Large intestine (tissue), 12 donors: ENCODE measurements at places on chromosomes 12 and 14. TPM values are rescaled to one million over a fixed set of nuclear protein-coding genes. Genes with fewer than 3 reads are reported as not detected.

Gene DEPDC4
- 5.5 TPM for polyA plus RNA-seq

DNA sequence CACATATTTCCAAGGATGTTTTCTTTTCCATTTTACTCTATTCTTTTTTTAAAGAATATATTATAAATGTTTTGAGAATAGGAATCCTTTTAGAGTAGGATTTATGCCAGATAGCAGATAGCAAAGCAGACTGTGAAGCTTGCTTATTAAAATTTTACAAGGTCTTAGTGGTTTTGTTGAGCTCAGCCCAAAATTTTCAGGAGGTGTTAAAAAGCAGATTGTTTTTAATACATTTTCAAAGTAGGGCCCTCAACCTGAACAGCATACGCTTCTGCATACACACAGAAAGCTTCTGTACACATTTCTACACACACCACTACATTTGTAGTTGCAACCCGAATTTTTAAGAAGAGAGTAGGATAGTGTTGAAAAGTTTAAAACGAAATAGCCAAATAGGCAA lies 151.0 kb downstream of the EPS8 start:
- no peaks in the 10 kb centered on the region for H3K4me1 ChIP-seq
- H3K27ac ChIP-seq = no peak overlapping the region
- H3K4me3 ChIP-seq = no peak overlapping the region
- H3K27me3 ChIP-seq = no peaks in the 10 kb centered on the region

DNA sequence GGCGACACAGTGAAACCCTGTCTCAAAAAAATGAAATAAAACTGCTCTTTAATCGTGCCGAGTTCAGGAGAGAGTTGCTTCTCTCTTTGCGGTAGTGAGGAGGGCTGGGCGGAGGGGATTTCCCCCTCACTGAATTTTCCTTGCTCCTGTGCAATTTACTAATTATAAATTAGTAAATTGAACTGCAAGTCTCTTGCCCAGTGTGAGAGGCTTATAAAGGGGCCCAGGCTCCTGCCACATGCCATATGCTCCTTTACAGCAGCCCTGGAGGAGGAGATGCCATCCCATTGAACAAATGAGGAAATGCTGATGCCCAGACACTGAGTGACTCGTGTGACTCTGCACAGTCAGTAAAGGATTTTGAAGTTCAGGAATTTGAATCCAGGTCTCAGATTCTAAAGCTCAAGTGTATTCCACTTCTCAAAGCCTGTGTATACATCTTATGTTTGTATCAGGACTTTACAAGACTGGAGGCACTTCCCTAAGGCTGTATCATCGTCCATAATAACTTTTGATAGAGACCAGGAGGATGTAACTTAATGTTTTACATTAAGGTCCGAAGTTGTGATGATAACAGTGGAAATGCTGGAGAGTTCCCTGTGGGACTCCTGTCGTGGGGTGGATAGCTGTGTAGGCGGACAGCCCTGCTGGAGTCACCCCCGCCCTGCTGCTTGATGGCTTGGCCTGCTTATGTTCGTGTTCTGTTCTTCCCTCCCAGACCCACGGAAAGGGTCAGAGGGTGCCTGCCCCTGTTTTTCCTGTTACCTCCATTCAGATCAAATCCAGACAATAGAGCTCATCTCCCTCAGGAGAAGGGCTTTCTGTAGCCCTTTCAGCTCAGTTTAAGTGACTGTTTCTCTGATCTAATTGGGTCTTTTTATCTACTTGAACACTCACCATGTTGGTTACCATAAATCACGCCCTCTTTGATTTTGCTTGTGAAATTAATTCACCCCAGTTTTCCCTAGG lies 13.9 kb downstream of the PELI2 start:
- no peaks in the 10 kb centered on the region for H3K36me3 ChIP-seq
- H3K27me3 ChIP-seq = no peaks in the 10 kb centered on the region

- H3K27ac ChIP-seq = no peak overlapping the region
- H3K4me3 ChIP-seq = no peak overlapping the region
- no peaks in the 10 kb centered on the region for H3K27me3 ChIP-seq
- peaks cover 2% of the 10 kb centered on the region for H3K4me1 ChIP-seq
- no peak for DNase-seq
Observed at GRCh38 chr12:49684310-49684854, 22.8 kb downstream of the FMNL3 start.

- no peak overlapping the region for H3K4me3 ChIP-seq
- DNase-seq = no peak
- peak overlapping the region; percentile 26 for H3K27ac ChIP-seq
Observed at GRCh38 chr12:76020281-76020680, 11.3 kb downstream of the PHLDA1 start.

- no peaks in the 10 kb centered on the region for H3K27me3 ChIP-seq
- H3K27ac ChIP-seq = no peak overlapping the region
- H3K36me3 ChIP-seq = no peaks in the 10 kb centered on the region
- no peaks in the 10 kb centered on the region for H3K4me1 ChIP-seq
Observed at GRCh38 chr14:95774265-95775160, 60.6 kb upstream of the TCL1A start.

DNA sequence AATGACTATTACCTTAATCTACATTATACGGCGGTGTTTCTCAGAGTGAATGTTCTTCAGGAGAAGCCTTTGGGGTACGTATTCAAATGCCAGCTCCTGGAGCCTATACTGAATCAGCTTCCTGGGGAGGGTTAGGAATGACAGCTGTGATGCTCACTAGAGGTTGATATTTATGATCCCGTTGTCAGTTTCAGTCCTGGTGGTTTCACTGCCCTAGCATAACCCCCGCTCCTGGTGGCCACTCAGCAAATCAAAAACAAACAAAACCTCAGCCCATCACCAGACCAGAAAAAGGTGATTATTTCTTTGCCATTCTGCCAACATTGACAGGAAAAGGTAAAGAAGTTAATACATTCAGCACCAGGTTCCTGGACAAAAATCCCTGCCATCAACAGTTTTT lies 136.5 kb upstream of the CRY1 start:
- peaks cover 17% of the 10 kb centered on the region for H3K27me3 ChIP-seq
- no peaks in the 10 kb centered on the region for H3K36me3 ChIP-seq
- no peak overlapping the region for H3K27ac ChIP-seq
- no peak for DNase-seq
- H3K4me1 ChIP-seq = no peaks in the 10 kb centered on the region

Gene PRDM4
- 29.8 TPM for polyA plus RNA-seq

Gene CKAP4
- polyA plus RNA-seq = 31.0 TPM

DNA sequence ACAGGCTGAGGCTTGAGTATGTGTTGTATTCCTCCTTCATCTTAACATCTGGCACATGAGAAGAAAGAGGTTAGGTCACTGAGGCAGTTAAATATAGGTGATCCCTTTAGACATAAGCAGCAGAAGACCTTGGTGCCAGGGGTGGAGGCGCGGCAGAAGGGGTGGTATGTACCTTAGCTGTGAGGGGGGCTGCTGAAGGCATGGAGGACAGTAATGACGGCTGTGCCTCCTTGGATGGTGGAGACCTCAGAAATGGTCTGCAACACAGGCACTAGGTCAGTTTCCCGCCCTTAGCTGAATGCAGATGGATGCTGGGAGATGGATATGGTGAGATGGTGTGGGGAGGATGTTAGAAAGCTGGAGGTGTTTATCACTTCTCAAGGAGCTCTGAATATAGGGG lies 1.5 kb upstream of the PNMA1 start:
- H3K4me3 ChIP-seq = no peak overlapping the region
- DNase-seq = no peak
- H3K36me3 ChIP-seq = peaks cover 38% of the 10 kb centered on the region

GRCh38 chr12:108425238-108425795 lies 86.2 kb upstream of the CMKLR1 start:
- no peaks in the 10 kb centered on the region for H3K4me1 ChIP-seq
- H3K27ac ChIP-seq = no peak overlapping the region
- DNase-seq = no peak
- H3K4me3 ChIP-seq = no peak overlapping the region
- no peaks in the 10 kb centered on the region for H3K36me3 ChIP-seq
- no peaks in the 10 kb centered on the region for H3K27me3 ChIP-seq

- H3K4me1 ChIP-seq = no peaks in the 10 kb centered on the region
- no peaks in the 10 kb centered on the region for H3K27me3 ChIP-seq
- H3K36me3 ChIP-seq = peaks cover 3% of the 10 kb centered on the region
- no peak overlapping the region for H3K27ac ChIP-seq
Observed at GRCh38 chr12:43891856-43892574, 56.1 kb downstream of the TMEM117 start.

GRCh38 chr14:56953884-56954283 lies 143.6 kb upstream of the OTX2 start:
- H3K36me3 ChIP-seq = no peaks in the 10 kb centered on the region
- H3K27ac ChIP-seq = no peak overlapping the region

Gene KRT77
- polyA plus RNA-seq = 0.42 TPM

GRCh38 chr12:45259675-45260074 lies 43.8 kb downstream of the ANO6 start:
- H3K4me1 ChIP-seq = peaks cover 39% of the 10 kb centered on the region
- no peaks in the 10 kb centered on the region for H3K27me3 ChIP-seq
- peak overlapping the region; percentile 71 for H3K27ac ChIP-seq
- no peaks in the 10 kb centered on the region for H3K36me3 ChIP-seq
- peak overlapping the region; percentile 8 for H3K4me3 ChIP-seq
